ENCODE measurements at places on chromosomes 4 and X.

DNA sequence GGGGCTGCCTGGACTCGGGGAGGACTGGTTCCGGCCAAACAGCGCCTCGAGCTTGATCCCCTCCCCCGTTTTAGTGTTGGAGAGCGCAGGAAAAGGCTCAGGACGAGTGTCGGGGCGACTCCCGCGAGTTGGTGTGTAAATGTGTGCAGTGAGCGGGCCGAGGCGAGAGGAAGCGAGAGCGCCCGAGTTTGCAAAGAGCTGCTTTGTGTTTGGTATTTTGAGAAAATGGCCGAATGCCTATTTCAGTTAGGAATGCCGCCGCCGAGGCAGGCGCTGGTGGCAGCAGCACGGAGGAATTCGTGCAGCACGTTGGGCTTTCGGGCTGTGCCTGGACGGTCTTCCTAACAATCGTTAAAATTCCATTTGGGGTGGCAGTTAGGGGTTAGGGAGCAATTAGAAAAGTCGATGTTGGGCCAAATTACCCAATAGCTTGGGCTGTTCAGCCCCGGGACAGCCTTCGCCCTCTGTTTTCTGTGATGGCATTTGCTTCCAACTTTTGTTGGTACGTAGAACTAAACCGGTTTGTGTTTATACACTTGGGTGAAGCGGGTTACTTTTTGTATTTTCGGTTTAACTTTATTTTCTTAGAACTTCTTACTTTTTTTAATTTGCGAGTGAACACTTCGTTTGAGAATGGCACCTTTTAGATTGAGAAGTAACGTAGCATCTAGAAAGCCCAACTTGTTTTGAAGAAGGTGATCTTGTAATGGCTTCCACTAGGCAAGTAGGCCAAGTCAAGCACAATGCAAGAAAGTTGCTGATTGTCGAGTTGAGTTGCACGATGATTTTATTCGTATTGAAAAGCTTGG is 1.6 kb downstream of the REST start:
- no peak for DNase-seq

GRCh38 chr4:153115322-153116290 is 88.6 kb upstream of the TRIM2 start:
- no peak for DNase-seq

- DNase-seq = no peak
Observed at GRCh38 chr4:16116493-16116990, 32.7 kb upstream of the PROM1 start.

- no peak for DNase-seq
Observed at GRCh38 chr4:69888336-69888735, 28.4 kb upstream of the SULT1E1 start.

DNA sequence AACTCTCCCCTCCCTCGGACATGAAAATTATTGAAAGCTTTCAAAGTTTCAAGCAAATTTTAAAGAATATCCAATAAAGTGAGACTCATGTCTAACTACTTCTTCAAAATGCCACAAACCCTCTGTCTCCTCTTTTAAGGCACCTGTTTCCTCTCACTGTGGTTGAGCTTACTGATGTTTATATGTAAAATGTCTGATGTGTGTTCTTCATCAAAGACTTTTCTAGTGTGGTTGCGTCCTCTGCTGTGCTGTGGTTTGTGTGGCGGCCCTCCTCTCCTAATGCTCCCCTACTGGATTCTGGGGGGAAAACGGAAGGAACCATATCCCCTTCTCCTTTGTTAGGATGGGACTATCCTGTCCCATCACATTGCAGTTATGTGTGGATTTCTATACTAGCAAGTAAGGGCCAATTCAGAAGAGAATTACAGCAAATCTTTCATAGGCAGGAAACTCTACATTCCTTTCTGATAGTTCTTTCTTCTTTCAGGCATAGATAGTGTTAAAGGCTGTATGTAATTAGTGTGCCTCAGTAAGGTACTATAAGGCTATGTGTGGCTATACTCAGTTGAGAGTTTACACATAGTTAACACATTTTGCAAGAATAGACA is 221.0 kb upstream of the GPRIN3 start:
- DNase-seq = no peak

GRCh38 chr4:4457803-4458553 is 71.1 kb downstream of the NSG1 start:
- no peak for DNase-seq

- DNase-seq = no peak
Observed at GRCh38 chr4:180589575-180589974, 1653.6 kb upstream of the TENM3 start.

DNA sequence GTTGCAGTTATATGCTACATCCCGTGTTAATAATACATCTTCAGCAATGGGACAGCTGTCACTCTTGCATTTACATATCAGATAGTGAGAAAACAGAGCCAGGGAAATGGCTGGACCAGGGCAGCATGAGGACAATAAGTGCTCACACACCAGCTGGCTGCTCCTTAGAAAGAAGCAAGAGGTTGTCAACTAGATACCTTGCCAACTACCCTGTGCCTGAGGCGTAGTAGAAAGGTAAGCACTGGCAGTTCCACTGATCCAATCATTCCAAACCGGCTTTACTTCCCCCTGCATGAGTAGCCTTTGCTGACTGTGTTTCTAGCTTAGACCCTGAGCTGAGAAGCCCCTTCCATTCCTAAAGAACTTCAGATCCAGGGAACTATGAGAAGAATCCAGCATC is 52.2 kb upstream of the FGF13 start:
- no peak for DNase-seq

- DNase-seq = no peak
Observed at GRCh38 chr4:20487446-20487845, 212.8 kb upstream of the PACRGL start.

DNA sequence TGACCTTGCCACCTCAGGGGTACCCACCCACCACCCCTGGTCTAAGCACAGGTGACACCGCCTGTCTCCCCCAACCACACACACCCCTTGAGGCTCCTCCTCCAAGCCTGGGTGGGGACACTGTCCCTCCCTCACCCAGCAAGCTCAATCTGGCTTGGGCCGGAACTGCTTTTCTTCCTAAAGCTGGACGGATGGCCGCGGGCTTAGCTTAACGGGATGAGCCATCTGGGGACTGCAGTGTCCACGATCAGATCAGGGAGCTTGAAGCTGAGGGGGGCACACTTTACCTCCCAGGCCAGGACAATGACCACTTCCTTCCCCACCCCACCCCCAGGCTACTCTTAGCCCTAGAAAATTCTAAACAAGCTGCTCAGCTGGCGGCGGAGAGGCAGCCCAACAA is 1.0 kb upstream of the SLC6A8 start:
- DNase-seq = no peak

DNA sequence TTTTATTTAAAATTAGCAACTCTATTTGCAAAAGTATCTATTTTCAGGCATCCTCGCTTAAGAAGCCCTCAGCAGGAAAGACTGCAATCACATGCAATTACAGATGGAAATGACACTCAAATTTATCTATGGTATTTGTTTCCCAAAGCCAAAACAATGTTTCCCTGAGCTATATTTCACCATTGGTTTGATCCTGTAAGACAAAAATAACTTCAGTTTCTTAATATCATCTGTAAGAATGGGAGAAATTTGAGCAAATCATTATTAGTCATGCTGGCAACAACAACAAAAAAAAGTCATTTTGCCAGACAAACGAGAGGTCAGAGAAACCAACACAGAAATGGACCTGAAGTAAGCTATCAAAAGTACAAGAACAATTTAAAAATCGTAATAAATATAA is 204.1 kb downstream of the NR3C2 start:
- no peak for DNase-seq

GRCh38 chrX:29797156-29797555 is 418.2 kb upstream of the MAGEB2 start:
- DNase-seq = no peak

- peak; percentile 77 for DNase-seq
Observed at GRCh38 chr4:74990276-74990875, 57.5 kb downstream of the PARM1 start.

GRCh38 chr4:1166509-1167243 is 5.7 kb downstream of the SPON2 start:
- no peak for DNase-seq

GRCh38 chr4:76211769-76212708 is 1.6 kb downstream of the SCARB2 start:
- no peak for DNase-seq

DNA sequence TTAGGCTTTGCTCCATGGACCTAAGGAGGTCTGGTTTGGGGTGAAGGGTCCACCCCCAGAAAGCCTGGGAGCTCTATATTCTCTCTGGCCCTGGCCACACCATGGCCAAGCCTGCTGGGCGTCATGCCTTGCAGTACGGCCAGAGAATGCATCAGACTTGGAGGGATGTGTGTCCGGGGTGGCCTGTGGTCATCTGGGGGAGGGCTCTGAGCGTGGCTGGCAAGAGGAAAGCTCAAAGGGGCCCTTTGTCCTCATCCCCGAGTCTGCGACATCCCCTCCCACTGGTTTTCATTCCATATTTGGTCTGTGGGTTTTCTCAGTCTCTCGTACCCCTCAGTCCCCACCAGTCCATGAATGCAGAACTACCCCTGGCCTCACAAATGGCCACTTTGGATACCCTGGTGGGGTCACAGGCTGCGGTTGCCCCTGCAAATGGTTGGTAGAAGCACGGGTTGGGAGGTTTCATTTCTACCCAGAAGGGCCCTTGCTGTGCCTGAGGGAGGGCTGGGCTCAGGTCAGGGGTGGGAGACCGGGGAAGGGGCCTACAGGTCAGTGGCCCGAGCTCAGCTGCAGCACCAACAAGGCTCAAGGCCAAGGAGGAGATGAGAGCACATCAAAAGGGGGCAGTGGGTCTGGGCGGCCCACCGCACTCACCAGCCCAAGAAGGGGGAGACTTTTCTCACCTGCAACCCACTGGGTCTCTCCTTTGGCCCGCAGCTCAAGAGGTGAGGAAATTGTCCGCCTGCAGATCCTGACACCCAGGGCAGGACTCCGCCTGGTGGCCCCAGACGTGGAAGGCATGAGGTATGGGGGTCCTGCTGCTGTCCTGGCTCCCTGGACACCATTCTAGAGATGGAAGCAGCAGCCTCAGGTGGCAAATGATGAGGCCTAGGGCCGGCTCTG is 30.2 kb downstream of the ZNF185 start:
- DNase-seq = no peak

DNA sequence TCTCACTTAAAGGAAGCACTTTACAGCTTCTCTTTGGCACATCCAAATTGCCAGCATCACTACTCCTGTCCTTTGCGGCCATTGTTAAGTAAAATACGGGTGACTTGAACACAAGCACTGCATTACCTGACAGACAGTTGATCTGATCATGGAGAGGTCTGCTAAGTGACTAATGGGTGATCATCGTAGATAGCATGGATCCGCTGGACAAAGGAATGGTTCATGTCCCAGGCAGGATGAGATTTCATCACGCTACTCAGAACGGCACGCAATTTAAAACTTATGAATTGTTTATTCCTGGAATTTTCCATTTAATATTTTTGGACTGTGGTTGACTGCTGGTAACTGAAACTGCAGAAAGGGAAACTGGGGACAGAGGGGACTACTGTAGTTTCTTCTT is 94.1 kb downstream of the NEUROG2 start:
- DNase-seq = no peak

- DNase-seq = no peak
Observed at GRCh38 chr4:158314756-158315487, 104.6 kb downstream of the TMEM144 start.

- DNase-seq = no peak
Observed at GRCh38 chr4:189081826-189082225, 858.8 kb upstream of the FRG1 start.

- no peak for DNase-seq
Observed at GRCh38 chr4:110139111-110139510, 59.3 kb downstream of the ELOVL6 start.

GRCh38 chrX:47817421-47817820 is 19.3 kb upstream of the ZNF81 start:
- DNase-seq = no peak

GRCh38 chr4:125368146-125368545 is 53.4 kb downstream of the FAT4 start:
- DNase-seq = peak; percentile 28

DNA sequence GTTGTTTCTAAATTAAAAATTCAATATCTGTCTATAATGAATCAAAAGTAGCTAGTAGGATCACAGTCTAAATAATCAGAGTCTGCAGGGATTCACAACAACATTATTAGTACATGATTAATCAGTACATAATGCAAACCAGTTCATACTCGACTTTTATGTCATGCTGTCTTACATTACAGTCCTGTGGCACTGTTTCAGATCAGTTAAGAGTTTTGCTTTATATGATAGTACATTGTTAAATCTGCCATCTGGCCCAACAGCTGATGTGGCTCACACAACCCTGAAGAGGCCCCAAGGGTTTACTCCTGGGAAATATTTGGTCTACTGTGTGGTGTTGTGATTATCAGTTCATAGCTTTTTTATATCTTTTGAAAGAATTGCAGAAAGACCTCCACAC is 247.1 kb upstream of the ETNPPL start:
- peak; percentile 12 for DNase-seq

DNA sequence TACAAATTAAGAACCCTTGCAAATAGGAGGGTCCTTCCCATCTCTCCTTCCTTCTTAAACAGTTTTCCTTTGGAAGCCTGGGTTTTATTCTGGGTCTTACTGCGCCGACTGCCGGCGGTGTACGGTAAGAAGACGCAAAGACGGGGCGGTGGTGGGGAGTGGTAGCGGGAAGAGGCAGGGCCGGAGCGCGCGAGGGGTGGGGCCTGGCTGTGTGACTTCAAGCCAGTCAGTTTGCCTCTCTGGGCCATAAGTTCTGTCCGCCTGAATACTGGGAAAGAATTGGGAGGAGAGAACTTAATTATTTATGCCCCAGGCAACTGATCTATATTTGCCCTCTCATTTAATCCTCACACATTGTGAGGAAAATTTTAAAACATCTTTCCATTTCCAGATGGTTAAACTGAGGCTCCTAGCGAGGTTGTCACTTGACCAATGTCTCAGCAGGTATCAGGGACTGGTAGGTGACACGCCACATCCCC is 726 bp upstream of the KANTR start:
- peak; percentile 72 for DNase-seq

DNA sequence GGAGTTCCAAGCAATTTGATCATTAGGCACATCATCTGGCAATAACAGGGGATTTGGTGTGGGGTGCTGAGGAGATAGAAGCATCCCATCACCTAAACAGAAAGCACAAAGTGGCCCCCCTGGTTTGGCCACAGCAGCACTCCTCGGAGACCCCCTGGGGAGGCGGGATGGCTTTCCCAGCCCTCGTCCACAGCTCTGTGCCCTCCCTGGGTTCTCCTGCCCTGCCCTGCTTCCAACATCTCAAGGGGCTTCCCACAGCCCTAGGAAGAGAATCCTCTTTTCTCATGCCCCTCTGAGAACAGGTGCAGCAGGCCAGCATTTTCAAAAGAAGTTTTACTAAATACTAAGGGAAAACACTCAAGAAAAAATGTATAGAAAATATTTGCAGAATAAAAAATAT is 12.8 kb downstream of the ATP5ME start:
- DNase-seq = no peak

- no peak for DNase-seq
Observed at GRCh38 chr4:10087152-10087791, 29.3 kb downstream of the WDR1 start.

GRCh38 chrX:2559124-2559523 is 58.3 kb upstream of the DHRSX start:
- no peak for DNase-seq

DNA sequence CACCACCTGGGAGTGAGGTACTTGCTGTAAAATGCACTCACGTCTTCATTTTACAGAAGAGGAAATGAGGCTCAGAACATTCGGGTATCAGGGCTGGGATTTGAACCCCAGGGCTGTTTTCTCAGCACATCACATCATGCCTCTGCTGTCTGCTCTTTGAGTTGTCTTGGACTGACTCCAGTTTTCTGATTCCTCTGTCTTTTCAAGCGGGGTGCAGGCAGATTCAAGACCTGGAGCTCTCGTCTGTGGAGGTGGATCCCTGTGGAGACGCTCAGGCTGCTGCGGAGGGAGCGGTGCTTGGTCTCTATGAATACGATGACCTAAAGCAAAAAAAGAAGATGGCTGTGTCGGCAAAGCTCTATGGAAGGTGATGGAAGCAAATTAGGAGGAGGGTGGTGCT is 6.3 kb downstream of the LAP3 start:
- DNase-seq = no peak
